ENCODE measurements at places on chromosomes 12 and 14.

DNA sequence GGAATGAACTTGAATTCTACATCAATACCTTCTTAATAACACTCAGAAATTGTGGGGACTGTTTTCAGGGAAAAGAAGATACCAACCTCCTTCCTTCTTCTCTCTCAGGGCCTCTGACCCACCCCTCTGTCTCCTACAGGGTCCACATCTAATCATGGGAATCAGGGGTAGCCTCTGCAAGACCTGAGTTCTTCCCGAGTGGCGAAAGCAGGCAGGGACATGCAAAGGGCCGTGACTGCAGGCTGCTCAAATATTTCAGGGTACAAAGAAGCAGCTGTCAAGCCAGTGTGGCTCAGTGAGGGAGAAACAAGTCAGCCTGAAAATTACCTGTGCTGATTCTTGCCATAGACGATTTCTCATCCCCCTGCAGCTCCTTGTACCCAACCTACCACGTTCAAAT is 123.1 kb upstream of the PARP11 start:
- DNase-seq, result no peak

- DNase-seq, result peak; percentile 16
Measured at GRCh38 chr12:26938701-26939062, 412 bp downstream of the FGFR1OP2 start.

- no peak for DNase-seq
Measured at GRCh38 chr12:66119870-66120241, 10.7 kb downstream of the LLPH start.

GRCh38 chr12:89954259-89954658 is 245.6 kb upstream of the ATP2B1 start:
- no peak for DNase-seq

DNA sequence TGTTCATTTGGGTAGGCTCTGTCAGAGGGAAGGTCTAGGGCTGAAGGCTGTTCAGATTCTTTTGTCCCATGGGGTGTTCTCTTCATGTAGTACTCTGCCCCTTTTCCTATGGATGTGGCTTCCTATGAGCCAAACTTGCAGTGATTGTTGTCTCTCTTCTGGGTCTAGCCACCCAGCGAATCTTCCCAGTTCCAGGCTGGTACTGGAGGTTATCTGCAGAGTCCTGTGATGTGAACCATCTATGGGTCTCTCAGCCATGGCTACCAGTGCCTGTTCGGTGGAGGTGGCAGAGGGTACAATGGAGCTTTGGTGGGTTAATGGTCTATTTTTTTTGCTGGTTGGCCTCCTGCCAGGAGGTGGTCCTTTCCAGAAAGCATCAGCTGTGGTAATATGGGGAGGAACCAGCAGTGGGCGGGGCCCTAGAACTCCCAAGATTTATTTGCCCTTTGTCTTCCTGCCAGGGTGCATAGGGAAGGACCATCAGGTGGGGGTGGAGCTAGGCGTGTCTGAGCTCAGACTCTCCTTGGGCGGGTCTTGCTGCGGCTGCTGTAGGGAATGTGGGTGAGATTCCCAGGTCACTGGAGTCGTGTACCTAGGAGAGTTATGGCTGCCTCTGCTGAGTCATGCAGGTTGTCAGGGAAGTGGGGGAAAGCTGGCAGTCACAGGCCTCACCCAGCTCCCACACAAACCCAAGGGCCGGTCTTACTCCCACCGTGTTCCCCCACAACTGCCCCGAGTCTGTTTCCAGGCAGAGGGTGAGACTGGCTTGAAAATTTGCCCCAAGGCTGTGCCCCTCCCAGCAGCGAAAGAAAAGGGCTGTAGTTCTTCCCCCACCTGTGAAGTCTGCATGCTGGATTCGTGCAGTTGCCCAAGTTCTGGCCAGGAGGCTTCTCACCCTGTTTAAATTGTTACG is 17.5 kb downstream of the MTRFR start:
- no peak for DNase-seq

DNA sequence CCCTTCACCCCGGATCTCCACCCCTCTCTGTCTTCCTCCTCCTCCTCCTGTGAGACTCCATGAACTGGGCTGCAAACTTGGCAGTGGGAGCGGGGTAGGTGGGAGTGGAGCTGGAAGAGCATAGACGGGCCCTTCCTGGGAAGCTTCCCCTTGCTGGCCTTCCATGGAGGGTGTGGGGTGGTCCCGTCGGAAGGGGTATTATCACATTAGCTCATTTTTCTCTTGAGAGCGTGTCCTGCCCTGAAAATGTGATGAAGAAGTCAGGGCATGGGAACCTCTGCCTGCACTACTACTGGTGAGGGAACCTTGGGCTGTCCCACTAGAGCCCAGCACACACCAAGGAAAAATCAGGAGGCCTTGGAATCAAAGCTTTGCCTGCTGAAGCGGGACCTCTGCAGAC is 66.5 kb downstream of the CACNA1C start:
- DNase-seq, result no peak

DNA sequence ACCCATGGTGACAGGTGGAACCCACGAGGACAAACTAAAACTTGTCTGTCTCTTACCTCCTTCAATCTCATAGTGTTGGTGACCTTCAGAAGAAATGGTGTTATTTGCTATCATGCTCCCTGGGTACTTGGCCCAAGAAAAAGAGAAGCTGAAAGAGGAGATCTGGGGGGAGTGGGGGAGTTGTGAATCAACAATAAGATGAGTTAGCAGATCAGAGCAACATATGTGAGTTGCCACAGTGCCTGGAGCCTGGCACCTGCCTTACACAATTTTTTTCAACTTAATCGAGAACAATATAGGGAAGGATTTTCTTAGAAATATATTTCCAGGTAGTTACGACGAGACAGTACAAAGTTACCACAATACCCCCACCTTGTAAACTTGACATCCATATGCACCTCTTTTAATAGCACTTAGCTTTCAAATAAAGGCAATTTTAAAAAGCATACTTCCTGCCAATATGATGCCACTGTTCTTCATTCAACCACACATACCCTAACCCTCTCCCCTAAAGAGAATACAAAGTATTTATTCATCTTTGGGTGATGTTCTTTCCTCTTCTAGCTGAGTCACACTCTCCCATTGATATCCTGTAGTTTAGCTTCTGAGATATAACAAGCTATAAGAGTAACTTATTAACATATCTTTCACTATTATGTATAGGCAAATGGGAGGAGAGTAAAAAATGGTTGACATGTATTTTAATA is 424.1 kb upstream of the OR4E1 start:
- no peak for DNase-seq

DNA sequence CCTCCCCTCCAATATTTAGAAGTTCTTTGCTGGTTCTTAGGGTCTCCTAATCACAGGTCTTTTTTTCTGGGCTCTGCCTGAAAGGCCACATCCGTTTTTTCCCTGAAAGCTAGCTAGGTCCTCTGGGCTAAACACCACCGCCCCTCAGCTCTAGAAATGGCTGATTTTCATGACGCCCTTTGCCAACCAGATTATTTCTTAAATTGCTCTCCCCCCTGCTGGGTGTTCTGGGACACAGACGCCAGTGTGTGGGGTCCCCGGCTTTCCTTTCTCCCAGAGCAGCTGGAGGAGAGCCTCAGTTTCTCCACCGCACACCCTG is 45.3 kb upstream of the ATP23 start:
- no peak for DNase-seq

- no peak for DNase-seq
Measured at GRCh38 chr12:47360771-47361388, 281.1 kb upstream of the AMIGO2 start.

GRCh38 chr12:128662101-128662500 is 161.7 kb downstream of the SLC15A4 start:
- no peak for DNase-seq

DNA sequence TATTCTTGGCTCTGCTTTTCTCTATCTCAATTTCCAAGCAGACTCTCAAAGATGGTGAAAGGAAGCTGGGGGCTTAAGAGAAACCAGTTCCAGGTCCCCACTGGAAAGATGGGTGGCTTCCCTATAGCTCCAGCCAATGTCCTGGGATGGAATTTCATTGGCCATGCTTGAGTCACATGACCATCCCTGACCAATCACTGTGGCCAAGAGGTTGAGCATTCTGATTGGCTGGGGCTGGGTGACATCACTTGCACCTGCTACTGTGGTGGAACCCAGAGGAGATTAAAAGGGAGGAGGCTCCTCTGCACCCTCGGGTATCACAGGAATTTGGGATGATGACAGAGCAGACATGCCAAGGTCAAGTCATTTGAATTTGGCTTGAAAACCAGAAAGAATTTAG is 436.5 kb downstream of the TMEM132D start:
- no peak for DNase-seq

GRCh38 chr14:100781952-100782351 is 44.0 kb upstream of the MEG3 start:
- no peak for DNase-seq

- no peak for DNase-seq
Measured at GRCh38 chr14:34300882-34301734, 160.9 kb downstream of the SPTSSA start.

GRCh38 chr12:57452937-57453509 is 2.1 kb upstream of the INHBE start:
- DNase-seq, result no peak

GRCh38 chr12:107461222-107461975 is 224.2 kb upstream of the PWP1 start:
- no peak for DNase-seq

- DNase-seq, result no peak
Measured at GRCh38 chr12:26156201-26156871, 31.5 kb upstream of the BHLHE41 start.

GRCh38 chr14:101082436-101083384 is 179.2 kb upstream of the RTL1 start:
- DNase-seq, result no peak

DNA sequence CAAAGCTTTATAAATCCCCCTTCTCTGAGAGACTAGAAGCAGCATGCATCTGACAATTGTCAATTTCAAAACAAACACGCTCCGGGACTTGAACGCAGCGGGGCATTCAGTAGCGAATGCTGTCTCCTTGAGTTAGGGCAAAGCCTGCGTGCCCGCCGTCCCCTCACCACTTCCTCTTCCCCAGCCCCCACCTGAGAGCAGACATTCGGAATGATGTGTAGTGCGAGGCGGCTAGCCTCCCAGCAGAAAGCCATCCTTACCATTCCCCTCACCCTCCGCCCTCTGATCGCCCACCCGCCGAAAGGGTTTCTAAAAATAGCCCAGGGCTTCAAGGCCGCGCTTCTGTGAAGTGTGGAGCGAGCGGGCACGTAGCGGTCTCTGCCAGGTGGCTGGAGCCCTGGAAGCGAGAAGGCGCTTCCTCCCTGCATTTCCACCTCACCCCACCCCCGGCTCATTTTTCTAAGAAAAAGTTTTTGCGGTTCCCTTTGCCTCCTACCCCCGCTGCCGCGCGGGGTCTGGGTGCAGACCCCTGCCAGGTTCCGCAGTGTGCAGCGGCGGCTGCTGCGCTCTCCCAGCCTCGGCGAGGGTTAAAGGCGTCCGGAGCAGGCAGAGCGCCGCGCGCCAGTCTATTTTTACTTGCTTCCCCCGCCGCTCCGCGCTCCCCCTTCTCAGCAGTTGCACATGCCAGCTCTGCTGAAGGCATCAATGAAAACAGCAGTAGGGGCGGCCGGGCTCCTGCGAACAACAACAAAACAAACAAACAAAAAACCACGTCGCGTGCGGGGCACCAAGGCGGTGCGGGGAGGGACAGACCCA is 2.2 kb downstream of the PRMT8 start:
- no peak for DNase-seq

GRCh38 chr12:116299665-116300328 is 22.3 kb upstream of the MED13L start:
- DNase-seq, result no peak

GRCh38 chr14:33493266-33493665 is 457.6 kb downstream of the EGLN3 start:
- no peak for DNase-seq

GRCh38 chr14:27559848-27560247 is 962.0 kb upstream of the NOVA1 start:
- no peak for DNase-seq

DNA sequence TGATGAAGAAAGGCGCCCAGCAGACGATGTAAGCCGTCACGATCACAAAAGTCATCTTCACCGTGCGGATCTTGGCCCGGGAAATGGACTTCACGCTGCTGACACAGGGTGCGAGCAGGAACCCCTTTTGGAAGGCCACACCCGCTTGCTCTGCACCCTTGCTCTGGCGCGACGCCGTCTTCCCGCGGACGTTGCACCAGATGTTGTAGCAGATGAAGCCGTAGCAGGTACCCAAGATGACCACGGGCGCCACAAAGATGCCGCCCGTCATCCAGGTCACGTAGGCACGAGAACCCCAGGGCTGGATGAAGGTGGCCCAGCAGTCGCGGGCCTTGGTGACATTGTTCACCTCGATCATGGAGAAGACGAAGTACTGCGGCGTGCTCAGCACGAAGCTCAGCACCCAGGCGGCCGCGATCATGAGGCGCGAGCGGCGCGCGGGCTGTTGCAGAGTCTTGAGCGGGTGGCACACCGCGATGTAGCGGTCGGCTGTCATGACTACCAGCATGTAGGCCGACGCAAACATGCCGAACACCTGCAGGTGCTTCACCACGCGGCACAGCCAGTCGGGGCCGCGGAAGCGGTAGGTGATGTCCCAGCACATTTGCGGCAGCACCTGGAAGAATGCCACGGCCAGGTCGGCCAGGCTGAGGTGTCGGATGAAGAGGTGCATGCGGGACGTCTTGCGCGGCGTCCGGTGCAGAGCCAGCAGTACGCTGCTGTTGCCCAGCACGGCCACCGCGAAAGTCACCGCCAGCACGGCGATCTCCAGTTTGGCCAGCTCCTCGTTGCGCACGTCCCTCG is 890 bp downstream of the AVPR1A start:
- DNase-seq, result no peak

DNA sequence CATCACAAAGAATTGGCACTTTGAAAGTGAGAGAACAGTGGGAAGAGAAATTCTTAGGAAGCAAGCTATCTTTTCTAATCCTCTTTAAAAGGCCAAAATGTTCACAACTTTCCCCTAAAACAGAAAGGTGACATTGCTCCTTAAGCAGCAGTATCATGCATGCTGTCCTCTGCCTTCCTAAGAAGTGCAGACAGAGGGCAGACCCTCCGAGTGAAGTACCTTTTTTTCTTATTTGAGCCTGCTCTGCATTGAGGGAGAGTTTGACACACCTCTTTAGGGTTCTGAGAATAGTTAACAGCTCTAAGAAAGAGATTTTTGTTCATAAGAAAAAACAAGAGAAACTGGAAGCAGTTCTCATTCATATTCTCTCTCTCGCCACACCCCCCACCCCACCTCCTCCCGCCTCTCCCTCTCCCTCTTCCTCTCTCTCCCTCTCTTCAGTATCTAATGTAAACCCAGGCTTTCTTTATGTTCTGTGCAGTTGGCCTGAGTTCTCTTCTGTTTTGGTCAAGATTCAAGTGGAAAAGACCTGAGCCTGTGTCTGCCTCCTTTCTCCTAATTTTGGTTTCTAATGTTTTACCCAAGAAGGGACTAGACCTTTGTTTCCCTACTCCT is 709.1 kb downstream of the DIO2 start:
- DNase-seq, result no peak

- DNase-seq, result no peak
Measured at GRCh38 chr14:54219261-54220070, 177.3 kb upstream of the CDKN3 start.

DNA sequence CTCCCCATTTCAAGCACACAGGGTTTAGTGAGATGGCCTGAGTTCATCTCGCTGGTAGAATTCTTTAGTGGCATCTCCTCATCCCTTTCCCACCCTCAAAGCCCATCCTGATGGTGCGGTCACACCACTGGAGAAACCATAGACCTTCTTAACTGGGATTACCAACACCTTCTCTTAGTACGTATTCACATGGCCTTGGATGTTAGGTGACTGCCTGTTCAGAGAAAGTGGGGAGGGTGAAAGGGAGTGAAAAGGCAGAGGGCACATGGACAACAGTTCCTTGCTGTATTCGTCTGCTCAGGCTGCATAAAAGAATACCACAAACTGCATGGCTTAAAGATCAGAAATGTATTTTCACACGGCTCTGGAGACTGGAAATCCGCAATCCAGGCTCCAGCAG is 306.1 kb downstream of the ZFP36L1 start:
- no peak for DNase-seq
